Smooth muscle cell of bladder (primary cell): ENCODE measurements at places on chromosomes 16 and 17. TPM values are rescaled to one million over a fixed set of nuclear protein-coding genes. Genes with fewer than 3 reads are reported as not detected.

IQCK gene
- total RNA-seq = 5.8 and 6.5 TPM in 2 replicates

CDR2L gene
- total RNA-seq = 7.4 and 10.9 TPM in 2 replicates

GDPD1 gene
- total RNA-seq = 1.0 and 1.3 TPM in 2 replicates

LLGL1 gene
- 27.4 and 33.5 TPM in 2 replicates for total RNA-seq
